ENCODE measurements at places on chromosomes 12 and 14.
A peak's percentile ranks its signal among the peaks of the same experiment; 100 is the strongest.

GRCh38 chr12:67594888-67595287 is 53.7 kb upstream of the DYRK2 start:
- DNase-seq = no peak

GRCh38 chr14:94486883-94487282 is 10.9 kb upstream of the SERPINA9 start:
- DNase-seq = no peak

DNA sequence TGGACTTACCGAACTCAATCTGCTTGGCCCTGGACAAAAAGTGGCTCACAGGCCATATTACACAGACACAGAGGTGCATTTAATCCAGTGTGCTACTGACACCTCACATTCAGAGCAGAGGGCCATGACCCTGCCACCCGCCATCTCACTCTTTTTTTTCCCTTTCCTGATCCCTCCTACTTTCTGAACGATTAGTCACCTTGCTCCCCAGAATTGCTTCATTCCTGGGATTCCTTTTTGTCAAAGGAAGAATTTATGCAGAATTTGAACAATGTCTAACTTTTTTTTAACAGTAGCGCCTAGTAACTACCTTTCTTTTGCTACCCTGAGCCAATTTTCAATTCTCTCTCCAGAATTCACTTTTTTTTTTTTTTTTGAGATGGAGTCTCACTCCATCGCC is 4.6 kb downstream of the PKP2 start:
- no peak for DNase-seq

GRCh38 chr14:95150910-95151309 is 6.4 kb downstream of the DICER1 start:
- DNase-seq = no peak

GRCh38 chr12:65520658-65521057 is 242.2 kb downstream of the MSRB3 start:
- DNase-seq = no peak

- DNase-seq = peak; percentile 78
Measured at GRCh38 chr14:95291859-95292542, 27.7 kb downstream of the CLMN start.

All from dorsolateral prefrontal cortex (tissue), 122 donors.